ENCODE measurements at places on chromosomes 5 and 9. TPM values are rescaled to one million over a fixed set of nuclear protein-coding genes. Genes with fewer than 3 reads are reported as not detected.

IGFBPL1 gene
- 9.1 TPM for total RNA-seq

FAM219A gene
- 55.3 TPM for total RNA-seq

GPR150 gene
- total RNA-seq: not detected

BTNL8 gene
- total RNA-seq: 0.59 TPM

SEMA6A gene
- total RNA-seq: 180 TPM

ARSI gene
- 3.8 TPM for total RNA-seq

MYMK gene
- not detected for total RNA-seq

ACTBL2 gene
- total RNA-seq: not detected
